Right atrium auricular region (tissue), 2 donors: ENCODE measurements at places on chromosomes 4 and X. TPM values are rescaled to one million over a fixed set of nuclear protein-coding genes. Genes with fewer than 3 reads are reported as not detected.

The FAM3A gene
- total RNA-seq = 47.1 TPM

The KCNIP4 gene
- not detected for total RNA-seq

The RBMXL3 gene
- not detected for total RNA-seq

The SSX4 gene
- total RNA-seq = not detected

GRCh38 chrX:48278958-48279357, 23.8 kb downstream of the SSX1 start:
- no peak for DNase-seq

DNA sequence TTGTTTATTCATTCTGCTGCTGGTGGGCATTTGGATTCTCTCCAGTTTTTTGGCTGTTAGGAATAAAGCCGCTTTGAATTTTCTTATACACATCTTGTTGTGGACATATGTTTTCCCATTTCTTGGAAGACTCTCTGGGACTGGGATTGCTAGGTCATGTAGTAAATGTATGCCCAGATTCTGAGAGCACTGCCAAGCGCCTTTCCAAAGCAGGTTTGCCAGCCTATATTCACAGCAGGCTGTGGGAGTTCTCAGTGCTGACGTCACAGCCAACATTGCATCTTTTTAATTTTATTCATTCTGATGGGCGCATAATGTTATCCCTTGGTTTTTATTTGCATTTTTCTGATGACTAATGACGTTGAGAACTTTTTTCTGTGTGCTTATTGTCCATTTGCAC, 24.1 kb downstream of the TMEM271 start:
- DNase-seq = no peak

DNA sequence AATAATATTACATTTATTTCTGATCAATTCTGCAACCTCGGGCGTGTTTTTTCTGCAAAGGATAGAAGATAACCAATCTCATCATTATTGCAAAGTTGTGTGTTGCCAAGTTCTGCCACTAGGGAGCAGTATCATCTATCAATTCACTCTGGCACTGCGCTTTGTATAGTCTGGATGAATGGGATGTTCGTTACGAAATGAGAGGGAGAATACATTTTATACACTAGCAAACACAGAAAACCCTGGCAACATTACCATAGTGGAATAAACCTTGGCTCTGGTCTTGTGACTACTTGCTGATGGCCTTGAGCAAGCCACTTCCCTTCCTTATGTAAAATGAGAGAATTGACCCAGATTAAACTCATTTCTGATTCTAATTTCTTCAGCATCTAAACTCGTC, 97.5 kb upstream of the ZNF518B start:
- peak; percentile 67 for DNase-seq

DNA sequence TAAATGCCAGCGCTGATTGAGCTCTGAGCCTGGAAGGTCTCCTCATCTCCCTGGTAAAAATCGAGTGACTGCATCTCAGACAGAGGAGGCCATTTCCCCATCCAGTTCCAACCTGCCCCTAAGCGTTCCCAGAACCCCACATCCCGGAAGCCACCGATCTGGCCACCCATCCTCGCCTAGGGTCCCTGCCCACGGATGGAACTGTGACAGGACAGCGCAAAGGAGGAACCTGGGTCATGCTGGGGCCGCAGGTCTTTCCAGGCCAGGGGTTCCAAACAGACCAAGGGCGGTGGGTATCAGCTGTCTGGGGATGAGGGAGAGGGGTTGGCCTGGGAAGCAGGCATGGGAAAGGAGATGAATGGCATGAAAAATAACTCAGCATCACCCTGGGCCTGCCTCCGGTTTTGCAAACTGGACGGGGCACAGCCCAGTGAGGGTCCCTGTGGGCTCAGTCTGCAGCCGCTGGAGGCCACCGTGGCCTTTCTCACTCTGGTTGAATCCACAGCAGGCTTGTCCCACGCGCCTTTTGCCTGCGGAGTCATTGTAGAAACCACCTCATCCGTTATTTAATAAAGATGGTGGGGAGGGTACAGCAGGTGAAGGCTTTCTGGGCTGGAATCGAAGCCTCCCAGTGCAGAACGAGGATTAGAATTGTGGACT, 49.1 kb downstream of the ABLIM2 start:
- DNase-seq = no peak

DNA sequence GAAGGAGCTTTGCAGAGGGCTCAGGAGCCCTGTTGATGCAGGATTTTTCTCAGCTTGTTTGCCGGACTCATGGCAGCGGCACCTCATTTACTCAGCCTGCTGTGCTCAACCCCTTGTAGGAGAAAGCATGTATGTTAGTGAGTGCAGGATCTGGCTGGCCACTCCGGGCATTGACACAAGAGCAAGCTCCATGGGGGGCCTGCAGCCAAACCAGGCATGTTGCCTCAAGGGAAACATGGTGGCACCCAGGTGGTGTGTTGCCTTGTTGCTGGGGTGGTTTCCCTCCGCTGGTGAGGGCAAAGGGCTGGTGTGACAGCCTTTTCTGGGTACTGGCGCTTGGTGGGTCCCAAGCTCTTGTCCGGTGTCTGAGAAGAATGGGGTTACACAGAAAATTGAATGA, 189.3 kb upstream of the ANXA3 start:
- no peak for DNase-seq

DNA sequence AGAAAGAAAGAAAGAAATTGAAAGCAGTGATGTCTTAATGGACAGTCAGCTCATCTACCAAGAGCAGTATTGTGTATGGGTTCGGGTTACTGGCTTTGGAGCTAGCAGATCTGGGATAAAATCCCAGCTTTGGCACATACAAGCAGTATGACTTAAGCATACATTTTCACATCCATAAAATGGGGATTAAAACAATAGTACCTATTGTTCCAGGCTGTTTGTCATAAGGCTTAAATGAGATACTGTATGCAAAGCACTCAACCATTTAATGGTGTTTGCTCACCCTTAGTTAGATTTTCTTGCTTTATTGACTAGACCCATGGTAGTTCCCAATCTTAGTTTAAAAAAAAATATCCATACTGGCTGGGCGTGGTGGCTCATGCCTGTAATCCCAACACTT, 7.8 kb upstream of the TMEM164 start:
- DNase-seq = no peak

DNA sequence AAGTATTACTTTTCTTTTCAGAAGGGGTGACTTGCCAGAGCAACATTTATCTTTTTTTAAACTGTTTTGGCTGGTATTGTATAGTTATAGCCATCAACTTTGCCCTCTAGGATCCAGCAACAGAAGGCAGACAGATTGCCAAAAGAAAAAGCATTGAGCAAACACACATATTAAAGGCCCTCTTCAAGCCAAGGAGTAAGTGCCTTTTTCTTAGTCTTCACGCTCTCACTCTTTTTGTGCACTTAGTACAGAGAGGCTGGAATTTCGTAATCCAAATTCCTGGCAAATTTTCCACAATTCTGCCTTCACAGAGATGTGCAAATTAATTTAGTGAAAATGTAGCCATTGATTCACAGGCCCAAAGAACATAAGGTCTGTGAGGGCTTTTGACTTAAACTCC, 253.1 kb upstream of the EDA2R start:
- no peak for DNase-seq

GRCh38 chr4:148061141-148061481, 329.2 kb downstream of the ARHGAP10 start:
- DNase-seq = no peak

- DNase-seq = no peak
These were observed 31.0 kb upstream of the FAT4 start for GRCh38 chr4:125283707-125284279.

DNA sequence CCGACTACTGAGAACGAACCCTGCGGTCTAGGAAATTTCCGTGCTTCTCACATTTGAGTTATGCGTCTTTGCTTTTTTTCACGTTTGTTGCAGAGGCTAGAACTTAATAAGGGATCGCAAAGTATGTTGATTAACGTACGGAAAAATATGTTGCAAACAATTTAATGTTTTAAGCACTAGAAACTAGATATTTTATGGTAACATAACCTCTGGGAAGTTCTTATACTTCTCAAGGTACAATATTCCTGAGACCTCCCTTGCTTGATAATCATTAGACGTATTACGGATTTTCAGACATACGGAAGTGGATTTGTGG, 639 bp upstream of the PRDM5 start:
- no peak for DNase-seq

GRCh38 chr4:98314791-98315565, 53.8 kb downstream of the RAP1GDS1 start:
- DNase-seq = no peak

GRCh38 chr4:137389911-137390520, 142.3 kb downstream of the PCDH18 start:
- DNase-seq = no peak

DNA sequence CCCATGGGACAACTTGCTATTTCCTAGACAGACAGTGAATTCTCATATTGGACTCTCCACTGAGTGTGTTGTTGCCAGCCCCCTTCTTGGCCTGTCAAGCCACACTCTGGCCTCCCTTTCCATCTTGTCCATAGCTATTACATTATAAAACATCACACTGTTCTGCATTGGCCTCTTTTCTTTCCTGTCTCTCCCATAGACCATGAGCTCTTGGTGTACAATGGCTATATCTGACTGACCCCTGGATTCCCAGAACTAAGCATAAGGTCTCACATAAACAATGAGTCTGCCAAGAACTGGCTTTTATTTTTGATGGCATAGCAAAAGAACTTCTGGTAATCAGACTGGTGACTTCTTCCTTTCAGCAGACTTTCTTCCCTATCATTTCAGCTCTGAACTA, 23.8 kb downstream of the STARD8 start:
- no peak for DNase-seq

- DNase-seq = no peak
These were observed 47.8 kb downstream of the CRLF2 start for GRCh38 chrX:1164322-1165288.

DNA sequence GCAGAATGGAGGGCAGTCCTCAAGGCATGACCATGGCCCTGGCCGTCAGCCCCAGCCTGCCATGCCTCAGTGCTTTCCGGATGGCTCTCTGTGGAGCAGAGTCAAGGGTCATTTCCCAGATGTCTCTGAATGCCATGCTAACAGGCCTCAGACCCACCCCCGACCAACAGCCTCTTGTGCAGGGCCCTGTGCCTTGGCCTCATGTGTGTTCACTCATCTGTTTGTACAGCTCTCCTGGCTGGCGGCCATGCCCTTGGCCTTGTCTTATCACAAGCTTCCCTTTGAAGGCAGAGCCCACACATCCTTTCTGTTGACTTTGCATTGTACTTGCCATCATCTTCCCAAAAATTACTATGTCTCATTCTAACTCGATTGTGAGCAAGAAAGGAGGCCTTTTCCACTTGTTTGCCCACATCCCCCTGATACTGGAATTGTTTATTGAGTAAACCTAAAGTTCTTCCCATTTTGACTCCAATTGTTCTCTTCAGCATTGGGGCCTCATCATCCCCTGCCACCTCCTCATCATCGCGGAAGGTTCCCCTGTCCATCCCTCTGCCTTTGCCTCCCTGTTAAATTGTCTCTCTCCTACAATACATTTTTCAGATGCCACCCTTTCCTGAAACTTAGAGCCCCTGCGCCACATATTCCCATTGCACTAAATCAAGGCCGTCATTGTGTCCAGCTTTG, 6.3 kb downstream of the CA5B start:
- no peak for DNase-seq

DNA sequence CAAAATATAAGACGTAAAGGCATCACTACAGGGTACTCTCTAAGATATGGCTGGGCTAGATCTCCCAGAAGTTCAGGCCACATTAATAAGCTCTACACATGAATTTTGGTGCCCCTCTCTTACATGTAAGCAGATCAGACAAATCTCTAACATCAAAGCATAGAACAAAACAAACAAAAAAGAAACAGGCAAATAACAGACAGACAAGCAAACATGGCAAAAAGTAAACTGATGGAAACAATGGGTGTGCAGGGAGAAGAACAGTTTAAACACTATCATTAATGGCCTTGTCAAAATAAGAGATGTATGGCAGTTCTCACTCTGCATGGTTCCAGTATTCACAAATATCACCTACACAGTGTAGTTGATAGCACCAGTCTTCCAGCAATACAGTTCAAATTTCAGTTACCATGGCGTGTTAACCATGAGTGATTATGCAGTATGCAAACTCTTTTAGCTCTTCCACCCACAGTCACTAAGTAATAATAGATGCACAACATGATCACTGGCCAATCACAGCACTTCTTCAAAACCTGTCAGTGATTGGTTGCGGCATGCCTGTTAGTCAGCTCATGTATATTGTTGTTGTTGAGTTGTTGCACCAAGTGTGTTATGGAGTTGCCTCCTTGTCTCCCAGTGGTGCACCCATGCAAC, 110.7 kb upstream of the TLR3 start:
- no peak for DNase-seq

- no peak for DNase-seq
These were observed 20.4 kb downstream of the WDR13 start for GRCh38 chrX:48617542-48618340.

DNA sequence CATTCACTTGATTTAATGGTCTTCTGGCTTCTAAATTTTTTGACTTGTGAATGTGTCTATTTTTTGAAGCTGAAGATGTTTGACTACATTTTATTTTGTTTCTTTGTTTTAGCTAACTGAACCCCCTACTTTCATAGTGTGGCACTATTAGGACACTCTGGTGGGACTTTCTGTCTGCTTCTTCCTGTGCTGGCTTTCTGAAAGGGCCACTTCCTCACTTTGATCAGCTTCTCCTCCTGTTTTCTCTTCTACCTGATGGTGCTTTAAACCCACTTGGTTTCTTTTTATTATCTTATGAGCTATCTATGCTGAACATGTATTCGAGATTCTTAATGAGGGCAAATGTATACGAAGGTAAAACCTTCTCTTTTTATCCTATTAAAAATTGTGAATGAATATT, 186.1 kb upstream of the CASK start:
- no peak for DNase-seq

DNA sequence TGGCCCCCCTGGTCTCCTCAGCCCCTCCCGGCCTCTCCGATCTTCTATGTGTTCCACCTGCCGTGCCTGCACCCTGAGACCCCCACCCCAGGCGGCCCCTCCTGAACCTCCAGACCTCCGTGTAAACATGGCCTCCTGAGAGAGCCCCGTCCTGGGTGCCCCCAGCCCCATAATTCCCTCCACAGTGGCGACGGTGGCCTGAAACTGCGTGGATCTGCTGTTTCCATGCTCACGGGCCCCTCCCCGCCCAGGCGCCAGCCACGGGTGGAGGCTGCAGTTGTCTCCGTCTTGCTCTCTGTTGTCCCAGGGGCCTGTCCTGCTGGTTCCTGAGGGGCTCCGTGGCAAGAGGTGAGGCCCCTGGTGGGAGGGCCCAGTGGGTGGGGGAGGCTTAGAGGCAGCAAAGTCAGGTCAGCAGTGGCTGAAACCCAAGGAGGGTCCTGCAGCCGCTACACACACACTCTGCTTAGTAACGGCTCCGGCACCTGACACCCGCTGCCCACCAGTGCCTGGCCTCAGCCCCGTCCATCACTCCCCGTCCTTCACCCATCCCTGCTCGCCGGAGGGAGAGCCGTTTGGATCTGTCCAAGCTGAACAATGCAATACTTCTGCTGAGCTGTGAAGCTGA, 75.8 kb downstream of the FAM53A start:
- no peak for DNase-seq
